AG09319 (cell line): ENCODE measurements at places on chromosomes 12 and 14.

- DNase-seq = no peak
Measured at GRCh38 chr12:124188561-124189405, 106.1 kb upstream of the RFLNA start.

DNA sequence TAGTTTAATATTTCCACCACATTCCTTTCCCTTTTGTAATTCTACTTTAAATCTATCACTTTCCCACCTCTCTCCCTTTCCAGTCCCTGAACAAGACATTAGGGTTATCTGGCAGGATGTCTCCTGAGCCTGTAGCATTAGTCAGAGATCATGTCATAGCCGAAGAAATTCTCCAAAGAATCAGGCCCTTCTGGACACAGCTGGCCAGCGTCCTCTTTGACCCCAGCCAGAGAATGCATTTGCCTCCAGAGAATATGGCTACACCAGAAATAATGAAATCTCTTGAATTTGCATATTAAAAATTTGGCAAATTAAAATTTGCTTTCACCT, 56.7 kb downstream of the NTF3 start:
- DNase-seq = no peak

DNA sequence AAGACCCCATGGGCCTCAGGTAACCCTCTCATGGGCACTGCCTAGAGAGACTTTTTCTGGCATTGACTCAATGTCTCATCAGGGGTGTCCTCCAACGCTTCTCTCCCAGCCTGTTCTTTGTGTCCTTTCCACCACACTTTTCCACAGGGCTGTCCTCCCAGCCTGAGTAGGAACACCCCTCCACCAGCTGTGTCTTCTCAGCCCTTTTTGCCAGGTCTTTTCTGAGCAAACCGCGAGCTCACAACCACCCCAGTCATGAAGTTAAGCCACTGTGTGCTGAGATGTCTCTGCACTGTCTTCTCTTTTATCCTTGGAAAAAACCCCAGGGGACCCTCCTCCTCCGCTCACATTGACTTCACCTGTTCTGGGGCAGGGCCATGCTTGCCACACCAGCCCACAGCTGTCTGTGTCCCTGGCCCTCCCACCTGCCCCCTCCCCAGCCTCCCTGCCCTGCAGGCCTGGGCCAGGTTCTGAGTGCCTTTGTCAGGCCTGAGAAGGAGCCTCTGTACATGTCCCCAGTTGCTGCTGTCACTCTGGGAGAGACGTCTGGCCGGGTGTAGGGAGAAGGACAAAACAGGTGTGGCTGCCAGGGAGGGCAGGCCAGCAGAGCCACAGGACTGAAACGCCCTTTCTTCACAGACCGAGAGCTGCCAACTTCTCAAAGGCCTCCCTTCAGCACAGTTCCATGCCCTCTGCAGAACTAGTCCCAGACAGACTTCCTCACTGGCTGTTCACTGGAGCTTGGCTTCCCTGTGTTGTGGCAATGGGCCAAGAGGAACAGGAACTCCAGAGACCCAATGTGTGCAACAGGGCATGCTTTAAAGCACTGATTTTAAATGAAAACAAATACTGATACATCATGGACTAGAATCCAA, 50.5 kb upstream of the PNMA1 start:
- DNase-seq = no peak

DNA sequence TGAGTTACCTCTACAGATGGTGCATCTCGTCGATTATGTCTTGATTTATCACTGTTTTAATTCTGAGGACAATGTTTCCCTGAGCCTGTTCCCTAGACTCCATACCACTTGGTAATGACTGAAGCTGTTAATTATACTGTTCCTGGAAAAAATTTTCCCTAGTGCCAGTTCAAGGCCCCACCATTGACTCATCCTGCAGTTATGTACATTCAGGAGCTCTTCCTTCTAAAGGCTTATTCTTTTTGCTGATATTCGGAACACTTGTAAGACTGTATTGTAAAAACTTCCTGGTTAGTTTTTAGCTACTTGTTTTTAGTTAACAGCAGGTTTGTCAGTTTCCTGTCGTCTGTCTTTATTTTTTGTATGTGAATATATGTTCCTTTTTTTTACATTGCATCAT, 30.4 kb upstream of the PPP2R5E start:
- no peak for DNase-seq

- DNase-seq = no peak
Measured at GRCh38 chr12:64081008-64081404, 141.1 kb downstream of the KICS2 start.

DNA sequence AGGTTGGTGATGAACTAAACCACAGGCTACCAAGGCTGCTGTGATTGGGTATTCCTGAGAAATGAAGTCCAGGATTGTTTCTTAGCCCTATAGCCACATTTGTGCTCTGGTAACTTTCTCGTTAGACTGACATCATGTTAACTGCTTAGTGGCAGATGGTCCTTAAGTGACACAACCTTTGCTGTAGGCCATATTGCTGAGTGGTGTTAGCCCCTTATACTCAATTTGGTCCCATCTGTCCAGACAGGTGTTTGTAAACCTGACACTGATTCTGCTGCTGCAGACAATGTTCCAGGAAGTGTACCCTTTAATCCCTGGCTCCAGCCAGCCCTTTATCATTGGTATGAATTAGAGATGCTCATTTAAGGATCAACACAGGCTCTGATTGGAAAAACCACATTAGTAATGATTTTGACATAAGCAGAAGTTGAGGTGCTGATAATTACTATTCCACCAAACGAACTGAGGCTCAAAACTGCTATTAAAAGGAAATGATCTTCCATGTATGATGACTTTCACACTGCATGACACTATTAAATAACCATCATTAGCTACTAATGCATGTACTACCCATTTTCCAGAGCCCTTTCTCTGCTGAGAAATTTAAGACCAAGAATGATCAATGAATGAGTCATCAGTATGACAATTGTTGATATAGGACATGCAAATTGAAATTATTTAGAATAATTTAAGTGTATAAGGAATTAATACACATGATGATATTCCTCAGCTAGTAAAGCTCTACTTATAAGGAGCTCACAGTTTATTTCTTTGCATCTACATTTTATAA, 3.6 kb upstream of the SSTR1 start:
- no peak for DNase-seq

GRCh38 chr14:102507081-102507856, 2.3 kb downstream of the ANKRD9 start:
- DNase-seq = no peak

GRCh38 chr12:87796961-87797516, 232.2 kb downstream of the C12orf50 start:
- no peak for DNase-seq

GRCh38 chr12:85280165-85280983, at the start of gene ALX1:
TSS of gene ALX1 (plus strand) at chr12:85280220. CDS start at chr12:85280262, 42 bp downstream.
- DNase-seq = no peak

DNA sequence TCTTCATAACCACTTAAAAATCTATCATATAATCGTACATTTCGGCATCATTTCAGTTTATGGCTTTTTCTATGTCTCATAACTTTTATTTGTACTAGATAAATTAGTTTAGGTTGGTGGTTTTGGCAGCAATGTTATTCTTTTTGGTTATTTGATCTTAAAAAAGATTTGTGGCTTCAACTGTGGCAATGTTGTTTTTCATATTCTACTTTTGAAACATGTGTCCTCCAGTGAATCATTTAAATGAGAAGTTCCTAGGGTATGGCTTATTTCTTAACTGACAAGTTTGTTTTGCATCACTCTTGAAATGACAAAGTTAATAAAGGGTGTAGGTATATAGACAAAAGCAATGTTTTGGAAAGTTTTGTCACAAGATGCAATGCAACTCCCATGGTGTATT, 11.1 kb upstream of the KITLG start:
- no peak for DNase-seq

DNA sequence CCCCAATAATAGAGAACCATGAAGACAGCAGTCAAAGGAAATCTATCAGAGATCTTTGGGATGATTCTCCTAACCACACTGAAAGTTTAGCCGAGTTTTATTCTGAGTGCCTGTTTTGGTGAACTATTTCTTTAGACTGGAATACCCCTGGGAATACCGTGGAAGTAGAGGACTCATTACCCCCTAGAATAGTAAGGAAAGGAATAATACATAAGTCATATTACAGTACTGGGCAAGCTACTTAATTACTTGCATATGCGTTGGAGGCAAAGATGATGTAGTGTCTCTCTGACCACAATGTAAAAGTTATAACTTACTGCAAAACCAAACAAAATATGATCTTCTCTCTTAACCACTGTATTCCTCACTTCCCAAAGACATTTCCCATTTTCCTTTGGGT, 25.5 kb downstream of the ZC2HC1C start:
- no peak for DNase-seq

DNA sequence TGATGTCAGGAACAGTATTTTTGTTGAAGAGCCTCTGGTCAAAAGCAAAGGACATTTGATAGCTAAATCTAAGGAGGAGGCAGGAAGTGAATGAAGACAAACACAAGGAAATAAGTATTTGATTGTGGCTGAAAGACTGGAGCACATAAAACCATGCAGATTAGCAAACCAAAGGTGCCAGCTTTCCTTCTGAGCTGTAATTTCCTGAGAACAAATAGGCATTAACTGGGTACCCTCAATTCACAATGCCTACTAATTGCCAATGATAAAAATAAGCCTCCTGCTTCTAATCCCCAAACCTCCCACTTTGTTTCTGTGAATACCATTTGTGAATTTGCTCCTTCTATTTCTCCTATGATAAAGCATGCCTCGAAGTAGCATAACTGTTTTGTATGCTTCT, 1279.6 kb upstream of the USP15 start:
- DNase-seq = no peak

DNA sequence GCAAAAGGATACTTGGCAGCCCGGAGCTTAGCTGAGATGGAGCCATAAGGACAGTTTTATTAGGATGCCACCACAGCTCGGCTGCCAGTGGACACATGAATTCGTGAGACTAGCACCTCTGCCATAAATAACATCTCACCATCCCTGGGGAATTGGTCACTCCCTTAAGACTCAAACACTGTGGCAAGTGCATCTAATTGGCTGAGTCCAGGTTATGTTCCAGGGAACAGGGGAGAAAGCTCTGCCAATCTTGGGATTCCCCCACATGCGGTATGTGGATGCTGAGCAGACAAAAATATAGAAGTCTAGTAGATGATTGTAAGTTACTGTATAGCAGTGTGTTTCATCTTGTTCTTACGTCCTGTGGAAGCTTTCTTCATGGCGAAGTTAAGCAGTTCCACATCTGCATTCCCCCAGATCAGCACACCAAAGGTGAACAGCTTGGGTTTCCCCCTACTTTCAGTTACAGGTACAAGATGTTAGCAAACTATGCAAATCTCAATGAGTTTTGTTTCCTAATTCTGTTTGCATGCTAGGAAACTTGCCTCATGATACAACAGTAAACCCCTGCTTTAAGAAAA, 131.1 kb downstream of the ETV6 start:
- no peak for DNase-seq

DNA sequence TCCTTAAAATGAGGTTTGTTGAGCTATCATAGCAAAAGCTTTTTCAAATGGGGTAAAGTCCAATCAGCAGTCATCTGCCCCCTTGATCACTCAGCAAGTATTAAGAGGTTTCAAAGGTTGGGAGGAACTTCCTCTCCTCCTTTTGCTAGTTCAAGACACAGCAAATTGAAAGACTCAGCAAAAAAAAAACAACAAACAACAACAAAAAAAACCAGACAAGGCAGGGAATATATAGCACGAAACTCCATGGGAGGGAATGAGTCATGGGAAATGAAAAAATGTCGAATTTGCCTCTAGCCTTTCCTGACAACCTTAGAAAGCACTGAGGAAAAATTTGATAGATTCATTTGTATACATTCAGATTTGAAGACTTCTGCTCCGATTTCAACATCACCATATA, 1.6 kb upstream of the SLC7A8 start:
- DNase-seq = no peak

- DNase-seq = no peak
Measured at GRCh38 chr14:87615822-87616679, 376.9 kb downstream of the GALC start.

DNA sequence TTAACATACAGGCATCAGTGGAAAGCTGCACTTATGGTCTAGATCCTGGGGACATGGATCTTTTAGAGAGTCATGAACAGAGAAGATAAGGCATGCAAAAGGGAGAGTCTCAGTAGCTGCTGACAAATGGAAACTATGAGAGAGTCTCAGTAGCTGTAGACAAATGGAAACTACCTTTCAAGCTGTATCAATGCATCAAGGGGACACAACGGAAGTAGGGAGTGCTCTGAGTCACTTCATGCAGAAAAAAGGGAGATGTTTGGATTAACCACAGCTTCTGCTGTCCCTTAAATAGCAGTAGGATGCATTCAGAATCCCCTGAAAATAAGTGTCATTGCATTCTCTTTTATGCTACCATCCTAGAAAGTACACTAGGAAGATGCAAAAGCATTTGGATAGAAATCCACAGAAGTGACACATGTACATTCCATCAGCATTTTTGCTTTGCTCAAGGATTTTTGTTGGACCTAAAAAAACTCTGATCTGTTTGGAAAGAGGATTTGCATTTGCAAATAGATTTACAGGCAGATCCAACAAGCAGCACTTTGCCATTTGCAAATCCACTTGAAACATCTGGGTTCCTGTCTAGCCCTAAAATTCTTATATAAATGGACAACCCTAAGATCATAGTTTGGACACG, 227.5 kb upstream of the LMO3 start:
- DNase-seq = no peak

GRCh38 chr14:77059276-77059915, 30.9 kb upstream of the IRF2BPL start:
- peak; percentile 42 for DNase-seq

DNA sequence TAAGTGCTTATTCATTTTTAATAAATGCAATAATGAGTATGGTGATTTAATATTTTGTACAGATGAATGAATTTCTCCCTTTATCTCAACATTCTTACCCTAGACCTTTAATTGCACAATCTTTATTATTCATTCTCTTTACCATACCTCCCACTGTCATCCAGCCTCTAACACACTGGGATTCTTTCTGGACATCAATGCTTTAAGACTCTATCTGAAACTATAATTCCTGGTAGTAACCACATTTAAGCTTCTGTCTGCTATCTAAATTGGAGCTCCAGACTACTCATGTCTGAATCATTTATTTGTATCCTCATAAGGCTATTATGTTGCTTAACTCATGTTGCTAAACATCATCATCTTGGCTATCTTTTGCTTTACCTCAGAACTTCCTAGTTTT, 270.2 kb downstream of the ALG10B start:
- DNase-seq = no peak

DNA sequence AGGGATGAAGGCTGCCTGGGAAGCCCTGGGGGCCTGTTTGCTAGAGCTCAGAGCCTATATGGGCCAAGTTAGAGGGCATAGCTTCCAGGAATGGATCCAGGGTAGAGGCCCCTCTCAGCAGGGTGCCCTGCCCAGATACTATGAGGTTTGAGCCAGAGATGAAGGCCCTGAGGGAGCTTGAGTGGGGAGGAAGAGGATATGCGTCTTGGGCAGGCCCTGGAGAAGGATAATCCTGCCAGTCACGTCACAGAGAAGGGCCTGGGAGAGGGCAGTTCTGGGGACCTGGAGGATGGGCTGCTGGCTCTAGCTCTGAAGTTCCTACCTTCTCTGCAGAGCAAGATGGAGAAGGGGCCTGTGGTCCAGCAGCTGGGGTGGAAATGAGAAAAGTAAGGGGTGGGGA, 5.9 kb upstream of the CACNB3 start:
- no peak for DNase-seq
